Smooth muscle cell of the coronary artery (primary cell): ENCODE measurements at places on chromosomes 4 and X. TPM values are rescaled to one million over a fixed set of nuclear protein-coding genes. Genes with fewer than 3 reads are reported as not detected.

Gene CPEB2
- total RNA-seq, result 4.1 and 6.2 TPM in 2 replicates

Gene SPANXA1
- total RNA-seq, result not detected in 2 replicates

Gene GIMD1
- total RNA-seq, result not detected in 2 replicates

Gene ARSD
- total RNA-seq, result 18.5 and 27.5 TPM in 2 replicates

Gene DIPK2B
- total RNA-seq, result 0.23 TPM in 1 of 2 replicates, not detected in the other

Gene SFRP2
- total RNA-seq, result under 0.01 TPM in 1 of 2 replicates, not detected in the other

Gene XAGE1A
- total RNA-seq, result not detected in 2 replicates

Gene RTL9
- total RNA-seq, result 0.12 TPM in 1 of 2 replicates, not detected in the other

Gene OPRPN
- not detected in 2 replicates for total RNA-seq

Gene SOWAHB
- not detected in 2 replicates for total RNA-seq

Gene GSPT2
- total RNA-seq, result 1.9 and 4.6 TPM in 2 replicates

Gene PGAM4
- total RNA-seq, result not detected in 2 replicates

Gene RENBP
- 5.5 and 25.5 TPM in 2 replicates for total RNA-seq

Gene GPR34
- total RNA-seq, result not detected in 2 replicates

Gene ABCB7
- total RNA-seq, result 9.5 and 19.0 TPM in 2 replicates

Gene ARL9
- total RNA-seq, result 0.08 and 0.12 TPM in 2 replicates

Gene ATP2B3
- total RNA-seq, result under 0.01 TPM in 2 replicates

Gene IL2
- total RNA-seq, result not detected in 2 replicates

Gene IGSF1
- 0.08 TPM in 1 of 2 replicates, not detected in the other for total RNA-seq

Gene CYSLTR1
- total RNA-seq, result not detected in 2 replicates

Gene STARD8
- total RNA-seq, result 0.94 and 3.1 TPM in 2 replicates

Gene USP26
- not detected in 2 replicates for total RNA-seq

Gene SH3D19
- 13.0 and 13.2 TPM in 2 replicates for total RNA-seq

Gene PDZD4
- total RNA-seq, result 0.08 and 1.1 TPM in 2 replicates

Gene PRICKLE3
- total RNA-seq, result 3.0 and 4.1 TPM in 2 replicates

Gene CISD2
- 40.4 and 46.8 TPM in 2 replicates for total RNA-seq

Gene PITX2
- total RNA-seq, result 0.38 and 1.1 TPM in 2 replicates

Gene MAGEA12
- 0.08 TPM in 1 of 2 replicates, not detected in the other for total RNA-seq

Gene CSAG1
- not detected in 2 replicates for total RNA-seq

Gene RTL3
- total RNA-seq, result 0.12 TPM in 1 of 2 replicates, not detected in the other

Gene LRRC66
- 0.12 and 0.23 TPM in 2 replicates for total RNA-seq
